ENCODE measurements at places on chromosomes 4 and X. TPM values are rescaled to one million over a fixed set of nuclear protein-coding genes. Genes with fewer than 3 reads are reported as not detected.

Gene TEC
- total RNA-seq: 1.5 TPM

Gene UCP1
- total RNA-seq: not detected

Gene DCLK2
- total RNA-seq: 8.6 TPM

Gene QRFPR
- total RNA-seq: not detected

Gene TMEM31
- not detected for total RNA-seq

Gene SLC30A9
- 21.6 TPM for total RNA-seq

Gene MAGIX
- 3.4 TPM for total RNA-seq

Gene WNK3
- 0.01 TPM for total RNA-seq

Gene SPARCL1
- not detected for total RNA-seq

Gene NIPAL1
- total RNA-seq: 0.70 TPM

Gene SASH3
- not detected for total RNA-seq

Gene SYN1
- 0.25 TPM for total RNA-seq

Gene NEXMIF
- not detected for total RNA-seq

Gene MAGEA2
- total RNA-seq: 0.07 TPM

Gene KLHL4
- total RNA-seq: 5.8 TPM

Gene HPSE
- 1.2 TPM for total RNA-seq

Gene MSX1
- 8.6 TPM for total RNA-seq

Gene YIPF7
- total RNA-seq: not detected

Gene MTHFD2L
- 8.2 TPM for total RNA-seq

Gene SSX2B
- not detected for total RNA-seq
